ENCODE measurements at places on chromosomes 13 and 19.

DNA sequence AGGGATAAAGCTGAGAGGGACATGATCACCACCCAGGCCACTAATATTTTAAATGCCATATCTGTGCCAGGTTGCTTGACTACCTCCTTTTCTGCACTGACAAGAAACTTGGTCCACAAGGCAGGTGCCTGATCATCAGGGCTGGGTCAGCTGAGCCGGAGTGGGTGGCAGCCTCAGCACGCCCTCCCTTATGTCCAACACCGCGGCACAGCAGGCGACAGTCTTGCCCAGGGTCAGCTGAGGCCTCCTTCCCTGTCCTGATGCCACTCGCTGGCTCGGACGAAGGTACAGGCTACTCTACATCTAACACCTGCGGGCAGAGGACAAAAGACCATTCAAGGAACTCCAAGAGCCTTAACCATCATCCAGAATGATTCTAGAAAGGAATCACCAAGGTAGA is 16.9 kb downstream of the ZC3H4 start:
- no peak for DNase-seq

DNA sequence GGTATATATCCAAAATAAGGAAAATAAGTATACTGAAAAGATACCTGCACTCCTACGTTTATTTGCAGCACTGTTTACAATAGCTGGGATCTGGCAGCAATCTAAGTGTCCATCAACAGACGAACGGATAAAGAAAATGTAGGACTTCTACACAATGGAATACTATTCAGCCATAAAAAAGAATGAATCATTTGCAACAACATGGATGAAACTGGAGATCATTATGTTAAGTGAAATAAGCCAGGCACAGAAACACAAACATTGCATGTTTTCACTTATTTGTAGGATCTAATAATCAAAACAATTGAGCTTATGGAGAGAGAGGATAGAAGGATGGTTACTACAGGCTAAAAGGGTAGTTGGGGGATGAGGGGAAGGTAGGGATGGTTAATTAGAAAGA is 494.0 kb downstream of the UQCRFS1 start:
- no peak for DNase-seq

DNA sequence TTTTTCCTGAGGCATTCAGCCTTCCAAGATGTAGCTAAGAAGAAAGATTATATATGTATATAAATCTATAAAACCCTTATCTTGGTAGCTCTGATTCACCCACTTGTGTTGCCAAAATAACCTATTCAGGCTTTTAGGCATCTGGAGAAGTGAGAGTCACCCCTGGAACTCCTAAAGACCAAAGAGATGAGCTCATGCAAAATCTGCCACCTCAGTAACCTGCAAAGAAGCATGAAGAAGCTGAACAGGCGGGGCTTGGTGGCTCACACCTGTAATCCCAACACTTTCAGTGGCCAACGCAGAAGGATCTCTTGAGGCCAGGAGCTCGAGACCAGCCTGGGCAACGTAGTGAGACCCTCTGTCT is 393.7 kb downstream of the FOXO1 start:
- no peak for DNase-seq

GRCh38 chr19:6572217-6572616 is 18.7 kb downstream of the CD70 start:
- no peak for DNase-seq

- no peak for DNase-seq
These were observed 20.4 kb upstream of the ZNF91 start for GRCh38 chr19:23415561-23416191.

GRCh38 chr19:18049385-18049784 is 37.3 kb downstream of the IL12RB1 start:
- no peak for DNase-seq

DNA sequence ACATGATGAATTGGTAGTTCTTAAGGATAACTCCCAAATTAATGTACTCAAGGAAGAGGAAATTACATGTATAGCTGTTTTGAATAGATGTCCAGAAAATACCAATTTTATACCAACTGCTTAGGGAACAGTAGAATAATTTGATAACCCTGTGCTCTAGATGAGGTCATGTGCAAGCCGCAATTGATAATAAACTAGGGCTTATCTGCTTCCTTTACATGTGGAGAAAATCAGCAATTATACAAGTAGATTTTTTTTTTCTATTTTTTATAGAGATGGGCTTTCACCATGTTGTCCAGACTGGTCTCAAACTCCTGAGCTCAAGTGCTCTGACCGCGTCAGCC is 9.3 kb downstream of the TPT1 start:
- DNase-seq: no peak

GRCh38 chr13:44971656-44972595 is 17.3 kb downstream of the NUFIP1 start:
- DNase-seq: no peak

GRCh38 chr13:47017476-47017875 is 120.6 kb upstream of the HTR2A start:
- DNase-seq: no peak

DNA sequence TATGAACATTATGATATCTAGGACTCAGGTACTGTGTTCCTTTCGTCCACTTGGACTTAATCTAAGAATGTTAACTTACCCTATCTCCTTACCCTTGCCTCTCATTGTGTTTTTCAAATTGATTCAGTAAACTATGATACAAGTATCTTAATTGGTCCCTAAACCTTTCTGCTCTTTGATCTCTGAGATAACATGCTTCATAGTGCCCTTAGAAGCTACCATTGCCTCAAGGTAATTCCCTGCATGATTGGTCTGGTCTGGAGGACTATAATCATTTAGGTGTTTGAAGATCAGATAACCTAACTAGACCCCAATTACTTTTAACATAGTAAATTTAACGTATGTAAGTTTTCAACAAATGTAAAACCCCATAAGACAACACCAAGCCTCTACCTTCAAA is 169.9 kb upstream of the NBEA start:
- no peak for DNase-seq

GRCh38 chr13:51823359-51823758 is 19.4 kb upstream of the DHRS12 start:
- DNase-seq: no peak

- no peak for DNase-seq
These were observed 820.8 kb upstream of the MIR17HG start for GRCh38 chr13:90526711-90527110.

DNA sequence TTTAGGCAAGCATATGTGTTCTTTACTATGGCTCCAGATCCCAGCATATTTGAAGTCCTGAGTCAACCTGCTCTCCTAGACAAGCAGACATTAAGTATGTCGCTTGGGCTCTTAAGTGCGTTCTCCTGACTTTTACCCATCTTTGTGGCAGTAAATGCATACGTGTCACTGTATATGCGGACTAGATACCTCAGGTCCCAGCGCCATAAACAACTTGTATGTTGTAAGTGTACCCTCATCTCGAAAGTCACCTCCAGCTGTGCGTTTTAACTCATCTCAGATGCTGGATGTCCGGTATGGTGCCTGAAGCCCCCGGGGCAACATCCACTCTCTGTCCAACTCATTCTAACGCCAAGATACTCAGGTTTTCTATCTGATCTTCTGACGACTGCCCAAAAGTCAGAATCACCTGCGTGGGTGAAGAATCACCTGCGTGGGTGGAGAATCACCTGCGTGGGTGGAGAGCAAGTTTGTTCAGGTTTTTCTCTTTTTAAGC is 1.7 kb downstream of the PTOV1 start:
- no peak for DNase-seq

DNA sequence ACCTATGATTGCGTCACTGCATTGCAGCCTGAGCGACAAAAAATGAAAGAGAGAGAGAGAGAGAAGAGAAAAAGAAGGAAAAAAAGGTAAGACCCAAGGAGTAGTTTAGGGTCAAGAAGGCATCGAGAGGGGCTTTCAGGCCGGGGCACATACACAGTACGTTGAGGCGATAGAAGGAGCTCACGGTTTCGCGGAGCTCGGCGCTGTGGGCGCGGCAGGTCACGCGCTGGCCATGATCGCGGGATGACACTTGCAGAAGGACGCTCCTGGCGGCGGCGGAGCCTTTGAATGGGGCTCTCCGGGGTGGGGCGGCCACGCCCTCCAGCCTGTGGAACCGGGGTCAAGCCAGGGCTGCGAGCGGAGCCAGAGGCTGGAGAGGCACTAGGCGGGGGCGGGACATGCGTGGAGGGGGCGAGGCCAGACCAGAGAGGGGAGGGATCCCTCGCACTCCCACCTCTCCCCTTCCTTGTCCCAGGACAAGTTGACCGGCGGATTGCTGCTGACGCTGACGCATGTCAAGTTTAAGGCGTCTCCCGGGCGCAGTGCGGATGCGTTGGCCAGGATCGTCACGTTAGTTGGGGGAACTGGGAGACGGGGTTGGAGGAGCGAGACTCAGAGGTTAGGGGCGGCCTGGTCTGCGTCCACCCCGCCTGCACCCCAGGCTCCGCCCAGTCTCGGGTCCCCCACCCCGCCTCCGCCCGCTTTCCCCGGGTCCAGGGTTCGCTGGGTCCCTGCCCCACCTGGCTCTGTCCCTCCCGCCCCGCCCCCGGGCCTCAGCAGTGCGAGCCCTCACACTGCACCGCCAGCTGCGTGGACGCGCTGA is 6.9 kb downstream of the NPHS1 start:
- DNase-seq: no peak

- peak; percentile 40 for DNase-seq
These were observed 18.7 kb downstream of the MLLT1 start for GRCh38 chr19:6260912-6261650.

GRCh38 chr19:56699552-56699951 is 28.0 kb upstream of the ZNF835 start:
- DNase-seq: no peak

DNA sequence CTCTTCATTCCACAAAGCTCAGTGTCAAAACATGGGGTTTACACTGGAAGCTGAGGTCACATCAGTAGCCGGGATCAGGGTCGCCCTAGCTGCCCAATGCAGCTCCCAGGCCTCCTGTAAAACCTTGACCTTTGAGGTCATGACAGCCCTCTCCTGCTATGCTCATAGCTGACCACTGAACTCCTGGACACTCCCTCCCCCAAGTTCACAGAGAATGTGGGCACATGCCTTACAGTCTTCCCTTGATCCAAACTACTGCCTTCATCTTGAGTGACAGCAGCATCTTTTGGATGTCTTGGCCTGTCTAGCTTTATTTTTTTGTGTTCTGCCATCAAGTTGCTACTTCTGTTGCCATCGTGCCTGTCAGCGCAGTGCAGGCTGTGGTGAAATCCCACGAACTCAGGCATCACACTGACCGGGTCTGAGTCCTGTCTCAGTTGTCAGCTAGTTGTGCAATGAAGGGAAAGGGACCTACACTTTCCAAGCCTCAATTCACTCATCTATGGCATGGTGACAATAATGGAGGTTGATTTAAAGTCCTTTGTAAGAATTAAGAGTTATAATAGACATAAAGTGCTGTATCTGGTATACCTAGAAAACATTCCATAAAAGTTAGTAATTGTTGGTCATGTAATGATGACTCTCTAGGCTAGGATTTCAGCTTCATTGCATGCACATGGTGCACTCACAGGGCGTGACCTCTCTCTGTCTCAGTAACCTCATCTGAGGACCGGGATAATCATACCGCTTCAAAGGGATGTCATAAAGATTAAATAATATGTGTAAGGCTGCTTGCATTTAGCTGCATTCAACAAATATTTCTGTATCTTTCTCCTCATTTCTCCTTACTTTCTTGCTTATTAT is 16.4 kb upstream of the ALOX5AP start:
- no peak for DNase-seq

DNA sequence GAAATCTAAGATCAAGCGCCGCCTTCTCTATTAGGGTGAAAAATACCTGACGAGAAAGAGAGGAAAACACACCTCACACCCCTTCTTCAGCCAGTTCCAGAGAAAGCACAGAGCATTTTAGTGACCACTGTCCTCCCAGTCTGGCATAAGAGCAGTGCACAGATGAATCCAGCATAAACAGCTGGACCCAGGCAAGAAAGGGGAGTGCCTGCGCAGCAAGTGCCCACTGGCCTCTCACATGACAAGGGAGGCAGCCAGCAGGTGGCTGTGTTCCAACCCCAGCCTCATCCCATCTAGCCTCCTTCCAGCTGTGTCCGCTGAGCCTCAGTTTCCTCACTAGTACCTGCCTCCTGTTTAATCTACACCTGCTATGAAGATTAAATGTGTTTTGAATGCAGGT is 8.0 kb downstream of the MED26 start:
- DNase-seq: no peak

GRCh38 chr13:46489586-46490023 is 63.4 kb upstream of the LRCH1 start:
- DNase-seq: no peak

- no peak for DNase-seq
These were observed 548.6 kb upstream of the SLITRK5 start for GRCh38 chr13:87122551-87122950.

- DNase-seq: no peak
These were observed 16.3 kb downstream of the DOCK9 start for GRCh38 chr13:98961503-98962105.

DNA sequence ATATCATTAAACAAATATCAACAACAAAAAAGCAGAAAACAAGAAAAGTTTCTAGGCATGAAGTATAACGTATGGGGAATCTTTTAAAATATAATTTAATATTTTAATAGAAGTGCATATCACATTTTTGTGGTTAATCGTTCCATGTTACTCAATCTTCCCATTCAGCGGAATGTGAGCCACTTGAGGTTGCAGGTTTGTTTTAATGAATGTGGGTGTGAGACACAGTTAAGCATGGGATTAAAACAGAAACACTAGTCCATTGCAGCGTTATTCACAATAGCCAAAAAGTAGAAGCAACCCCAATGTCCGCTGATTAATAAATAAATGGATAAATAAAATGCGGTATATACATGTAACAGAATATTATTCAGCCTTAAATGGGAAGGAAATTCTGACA is 146.0 kb downstream of the NDFIP2 start:
- no peak for DNase-seq

- DNase-seq: no peak
These were observed 114.2 kb upstream of the CLDN10 start for GRCh38 chr13:95438297-95438696.

DNA sequence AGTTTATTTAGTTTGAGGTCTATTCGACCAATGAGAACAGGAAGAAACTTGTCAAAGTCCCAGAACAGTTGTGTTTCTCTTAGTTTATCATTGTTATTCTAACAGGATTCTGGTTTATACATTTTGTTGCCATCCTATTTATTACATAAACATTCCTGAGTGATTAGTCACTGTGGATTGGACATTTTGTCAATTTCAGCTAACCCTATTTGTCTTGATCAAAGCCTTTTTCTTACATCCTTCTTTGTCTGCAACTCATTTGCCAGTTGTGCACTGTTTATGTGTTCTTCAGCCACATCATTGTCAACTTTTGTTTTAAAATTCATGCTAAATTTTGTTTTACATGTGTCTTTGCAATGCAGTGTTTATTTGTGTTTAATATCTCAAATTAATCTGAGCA is 886.0 kb upstream of the SLC10A2 start:
- DNase-seq: no peak

- no peak for DNase-seq
These were observed 118.2 kb downstream of the KCNRG start for GRCh38 chr13:50133358-50133953.

DNA sequence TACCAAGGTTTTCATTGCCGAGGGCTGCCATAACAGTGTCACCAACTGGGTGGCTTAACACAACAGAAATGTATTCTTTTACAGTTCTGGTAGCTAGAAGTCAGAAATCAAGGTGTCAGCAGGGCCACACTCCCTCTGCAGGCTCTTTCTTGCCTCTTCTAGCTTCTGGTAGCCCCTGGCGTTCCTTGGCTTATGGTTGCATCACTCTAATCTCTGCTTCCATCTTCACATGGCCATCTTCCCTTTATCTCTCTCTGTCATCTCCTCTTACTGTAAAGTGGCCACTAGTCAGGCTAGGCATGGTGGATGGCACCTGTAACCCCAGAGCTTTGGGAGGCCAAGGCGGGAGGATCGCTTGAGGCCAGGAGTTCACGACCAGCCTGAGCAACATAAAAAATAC is 38.0 kb upstream of the MRI1 start:
- DNase-seq: no peak

- DNase-seq: no peak
These were observed 351.0 kb downstream of the NALCN start for GRCh38 chr13:101065329-101065728.
